ENCODE measurements at places on chromosomes 11 and 22.

- H3K4me3 ChIP-seq: no peak overlapping the region
- H3K27ac ChIP-seq: no peak overlapping the region
- H3K4me1 ChIP-seq: no peaks in the 10 kb centered on the region
- no peaks in the 10 kb centered on the region for H3K27me3 ChIP-seq
- H3K36me3 ChIP-seq: no peaks in the 10 kb centered on the region
These were observed 84.0 kb downstream of the THAP12 start for GRCh38 chr11:76296731-76297542.

DNA sequence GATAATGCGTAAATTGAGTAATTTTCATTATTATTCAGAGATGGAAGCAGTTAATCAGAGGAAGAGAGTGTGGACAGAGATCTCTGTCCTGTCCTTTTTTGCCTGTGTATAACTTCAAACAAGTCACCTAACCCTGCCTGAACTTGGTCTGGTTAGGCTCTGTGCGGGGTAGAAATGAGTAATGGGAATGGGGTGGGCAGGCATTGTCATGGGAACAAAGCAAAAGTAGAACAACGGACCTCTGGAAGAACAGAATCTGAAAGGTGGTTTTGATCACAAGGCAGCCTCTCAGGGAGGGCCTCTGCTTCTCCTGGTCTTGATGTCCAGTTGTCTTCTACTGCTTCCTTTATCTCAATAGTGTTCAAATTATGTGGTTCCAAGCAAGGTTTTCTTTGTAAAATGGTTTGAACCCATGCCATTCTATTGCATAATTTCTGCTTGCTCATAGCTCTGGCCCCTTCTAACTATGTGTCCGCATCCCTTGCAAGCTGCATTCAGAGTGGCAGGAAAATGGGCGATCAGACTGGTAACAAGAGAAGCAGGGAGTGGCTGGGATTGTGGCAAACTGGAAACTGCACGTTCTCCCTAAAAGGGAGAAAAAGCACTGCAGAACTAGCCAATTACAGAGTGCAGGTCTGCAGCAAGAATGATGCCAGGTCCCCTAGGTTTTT, 76.1 kb downstream of the PRR5L start:
- H3K27ac ChIP-seq: no peak overlapping the region
- peaks cover 46% of the 10 kb centered on the region for H3K4me1 ChIP-seq
- H3K4me3 ChIP-seq: no peak overlapping the region

GRCh38 chr11:16402654-16403447, 46.5 kb upstream of the SOX6 start:
- H3K27ac ChIP-seq: no peak overlapping the region
- no peak for DNase-seq
- H3K36me3 ChIP-seq: no peaks in the 10 kb centered on the region
- H3K4me3 ChIP-seq: no peak overlapping the region
- no peaks in the 10 kb centered on the region for H3K27me3 ChIP-seq

DNA sequence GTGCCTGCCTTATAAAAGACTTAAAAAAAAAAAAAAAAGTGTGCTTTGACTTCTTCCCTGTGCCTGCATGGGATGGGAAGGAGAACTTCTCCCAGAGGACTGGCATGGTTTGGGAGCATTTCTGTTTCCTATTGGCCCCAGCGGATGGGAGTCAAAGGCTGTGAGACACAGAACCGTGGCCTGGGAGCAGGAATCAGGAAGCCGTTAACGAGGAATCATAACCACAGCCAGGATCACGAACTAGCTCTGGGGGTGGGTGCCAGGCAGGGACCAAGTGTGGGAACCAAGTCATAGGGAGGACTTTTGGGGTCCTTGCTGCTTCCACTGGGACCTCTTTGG, 526 bp downstream of the C1QTNF6 start:
- no peaks in the 10 kb centered on the region for H3K36me3 ChIP-seq
- no peaks in the 10 kb centered on the region for H3K27me3 ChIP-seq
- no peak overlapping the region for H3K27ac ChIP-seq
- no peak overlapping the region for H3K4me3 ChIP-seq
- DNase-seq: no peak

- no peaks in the 10 kb centered on the region for H3K4me1 ChIP-seq
- no peak overlapping the region for H3K4me3 ChIP-seq
- DNase-seq: no peak
- H3K36me3 ChIP-seq: no peaks in the 10 kb centered on the region
- H3K27me3 ChIP-seq: no peaks in the 10 kb centered on the region
These were observed 231.9 kb upstream of the ISX start for GRCh38 chr22:34834059-34834458.

DNA sequence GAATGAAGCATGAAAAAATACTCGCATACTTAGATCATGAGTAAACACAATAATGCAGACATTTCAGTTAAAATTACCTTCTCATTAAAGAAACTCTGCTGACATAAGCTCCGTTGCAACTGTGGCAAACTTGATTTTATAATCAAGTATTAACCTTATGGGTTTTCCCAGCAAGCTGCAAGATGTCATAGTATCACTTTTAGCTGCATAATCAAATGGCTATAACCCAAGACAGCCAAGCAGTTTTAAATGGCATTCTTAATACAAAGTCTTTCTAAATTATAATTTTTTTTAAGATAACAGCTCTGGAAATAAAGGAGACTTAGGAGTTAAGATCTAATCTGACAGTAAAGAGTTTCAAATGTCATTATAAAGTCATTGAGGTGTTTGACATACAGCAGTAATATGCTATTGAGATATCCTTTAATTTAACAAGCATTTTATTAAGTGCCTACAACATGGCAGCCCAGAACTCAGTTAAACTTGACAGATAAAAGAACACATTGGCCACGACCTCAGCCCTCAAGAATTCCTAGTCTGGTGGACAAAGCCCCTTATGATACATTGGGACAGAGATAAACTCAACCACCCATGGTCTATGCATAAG, 163.1 kb upstream of the FAT3 start:
- H3K4me1 ChIP-seq: no peaks in the 10 kb centered on the region
- no peak for DNase-seq
- H3K27ac ChIP-seq: no peak overlapping the region
- no peak overlapping the region for H3K4me3 ChIP-seq

DNA sequence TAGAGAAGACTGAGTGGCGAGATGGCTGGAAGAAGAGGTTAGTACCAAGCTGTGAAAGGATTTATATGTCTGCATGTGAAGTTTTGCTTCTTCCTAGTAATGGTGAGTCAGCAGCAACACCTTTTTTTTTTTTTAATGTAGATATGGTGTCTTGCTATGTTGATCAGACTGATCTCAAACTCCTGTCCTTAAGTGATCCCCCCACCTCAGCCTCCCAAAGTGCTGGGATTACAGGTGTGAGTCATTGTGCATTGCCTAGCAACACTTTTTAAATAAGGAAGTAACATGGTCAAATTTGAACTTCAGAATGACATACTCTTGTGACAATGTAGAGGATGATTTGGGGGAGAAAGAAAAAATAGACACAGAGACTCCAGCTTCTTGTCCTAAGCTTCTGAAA, 6.5 kb upstream of the CSTPP1 start:
- peak; percentile 96 for DNase-seq
- H3K27ac ChIP-seq: peak overlapping the region; percentile 64
- no peaks in the 10 kb centered on the region for H3K4me1 ChIP-seq
- H3K36me3 ChIP-seq: no peaks in the 10 kb centered on the region

- no peaks in the 10 kb centered on the region for H3K36me3 ChIP-seq
- no peak for DNase-seq
- H3K4me3 ChIP-seq: no peak overlapping the region
- no peaks in the 10 kb centered on the region for H3K4me1 ChIP-seq
- no peaks in the 10 kb centered on the region for H3K27me3 ChIP-seq
These were observed 34.3 kb downstream of the TREH start for GRCh38 chr11:118645066-118645715.

GRCh38 chr22:24474649-24475255, 20.4 kb upstream of the UPB1 start:
- no peaks in the 10 kb centered on the region for H3K27me3 ChIP-seq
- no peak for DNase-seq
- no peak overlapping the region for H3K27ac ChIP-seq
- no peak overlapping the region for H3K4me3 ChIP-seq
- H3K36me3 ChIP-seq: no peaks in the 10 kb centered on the region

DNA sequence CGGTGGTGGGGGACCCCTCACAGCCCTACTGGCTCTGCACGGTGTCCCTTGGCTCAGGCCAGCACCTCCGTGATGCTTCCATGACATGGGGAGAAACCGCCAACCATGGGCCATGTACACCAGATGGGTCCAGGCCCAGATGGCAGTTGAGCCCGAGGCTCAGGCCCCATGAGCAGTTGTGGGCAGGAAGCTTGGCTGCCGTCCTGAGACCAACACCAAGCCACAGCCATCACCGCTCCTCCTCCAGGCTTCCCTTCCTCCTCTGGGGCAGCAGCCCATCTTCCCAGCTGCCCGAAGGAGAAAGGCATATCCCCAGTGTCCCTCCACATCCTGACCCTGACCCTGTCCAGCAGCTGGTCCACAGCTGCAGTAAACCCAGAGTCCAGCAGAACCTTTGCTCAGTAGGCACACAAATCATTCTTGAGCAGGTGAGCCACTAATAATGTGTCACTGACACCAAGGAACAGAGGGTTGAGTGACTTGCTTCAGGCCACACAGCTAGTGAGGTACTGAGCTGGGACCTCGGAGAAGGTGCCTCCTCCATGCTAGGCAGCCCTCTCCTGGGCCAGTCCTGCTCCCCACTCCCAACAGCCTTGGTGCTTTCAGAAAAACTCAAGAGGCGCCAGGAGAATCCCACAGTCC, 204.9 kb downstream of the CTTN start:
- H3K36me3 ChIP-seq: no peaks in the 10 kb centered on the region
- H3K4me3 ChIP-seq: no peak overlapping the region
- DNase-seq: no peak
- H3K27me3 ChIP-seq: no peaks in the 10 kb centered on the region

DNA sequence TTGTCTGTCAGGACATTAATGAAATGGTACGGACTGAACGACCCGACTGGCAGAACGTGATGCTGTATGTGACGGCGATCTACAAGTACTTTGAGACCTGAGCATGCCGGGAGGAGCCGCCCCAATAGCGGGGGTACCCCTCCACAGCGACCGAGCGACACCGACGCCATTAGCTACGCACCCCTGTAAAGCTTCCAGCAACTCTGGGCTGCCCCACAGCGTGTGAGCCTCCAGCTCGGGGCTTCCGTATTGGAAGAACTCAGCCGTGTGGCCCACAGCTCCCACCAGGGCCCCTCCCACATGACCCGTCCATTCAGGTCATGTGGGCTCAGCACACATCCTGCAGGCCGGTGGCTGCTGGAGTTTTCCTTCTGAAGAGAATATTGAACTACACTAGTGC, 12.9 kb upstream of the ADORA2A start:
- no peak overlapping the region for H3K27ac ChIP-seq
- H3K4me3 ChIP-seq: no peak overlapping the region
- H3K27me3 ChIP-seq: no peaks in the 10 kb centered on the region
- DNase-seq: no peak
- peaks cover 56% of the 10 kb centered on the region for H3K36me3 ChIP-seq

GRCh38 chr11:64624883-64625481, 34.0 kb downstream of the SLC22A12 start:
- no peaks in the 10 kb centered on the region for H3K36me3 ChIP-seq
- peak; percentile 88 for DNase-seq
- H3K4me1 ChIP-seq: peaks cover 55% of the 10 kb centered on the region

DNA sequence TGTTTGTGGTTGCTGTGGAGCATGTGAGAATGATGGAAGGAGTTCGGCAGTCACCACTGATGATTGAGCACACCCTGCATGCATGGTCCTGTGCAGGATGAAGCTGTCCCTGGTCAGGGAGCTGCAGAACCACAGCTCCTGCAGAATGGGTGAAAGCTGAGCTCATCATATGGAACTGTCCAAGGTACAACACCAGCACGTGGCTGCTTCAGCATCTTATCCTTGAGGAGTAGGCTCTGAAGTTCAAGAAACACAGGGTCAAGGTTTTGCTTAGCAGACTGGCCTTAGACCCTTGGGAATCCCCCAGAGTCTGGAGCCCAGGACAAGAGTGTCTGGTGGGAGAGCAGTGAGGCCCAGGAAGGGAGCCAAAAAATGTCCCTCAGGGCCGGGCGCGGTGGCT, 182.4 kb upstream of the LARGE1 start:
- DNase-seq: no peak
- no peak overlapping the region for H3K4me3 ChIP-seq
- no peaks in the 10 kb centered on the region for H3K27me3 ChIP-seq
- no peaks in the 10 kb centered on the region for H3K36me3 ChIP-seq
- no peak overlapping the region for H3K27ac ChIP-seq

- no peak for DNase-seq
- no peaks in the 10 kb centered on the region for H3K27me3 ChIP-seq
- H3K27ac ChIP-seq: no peak overlapping the region
- H3K4me3 ChIP-seq: no peak overlapping the region
These were observed 33.4 kb downstream of the PGR start for GRCh38 chr11:101096036-101096704.

DNA sequence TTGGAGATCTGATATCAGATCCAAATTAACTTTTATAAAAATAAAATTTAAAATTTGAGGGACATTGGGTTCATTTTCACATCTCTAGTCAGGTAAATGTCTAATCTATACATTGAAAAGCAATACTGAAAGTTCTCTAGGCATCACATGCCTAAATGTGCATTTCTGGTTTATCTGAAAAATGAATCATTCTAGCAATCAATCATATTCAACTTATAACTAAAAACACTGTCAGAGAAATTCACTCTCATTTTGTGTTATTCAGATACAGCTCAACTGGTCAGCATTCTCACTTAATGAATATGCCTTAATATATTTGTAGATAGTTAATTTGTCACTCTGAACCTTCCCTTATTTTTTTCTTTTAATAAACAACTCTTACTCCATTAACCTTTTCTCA, 243.2 kb downstream of the CASP12 start:
- no peak overlapping the region for H3K4me3 ChIP-seq
- H3K36me3 ChIP-seq: no peaks in the 10 kb centered on the region
- DNase-seq: no peak

GRCh38 chr11:130761560-130762220, 154.6 kb downstream of the SNX19 start:
- no peaks in the 10 kb centered on the region for H3K36me3 ChIP-seq
- no peak overlapping the region for H3K27ac ChIP-seq
- DNase-seq: no peak
- H3K27me3 ChIP-seq: no peaks in the 10 kb centered on the region
- no peak overlapping the region for H3K4me3 ChIP-seq

- DNase-seq: no peak
- no peak overlapping the region for H3K27ac ChIP-seq
- peaks cover 6% of the 10 kb centered on the region for H3K4me1 ChIP-seq
These were observed 9.1 kb upstream of the RANBP1 start for GRCh38 chr22:20106849-20107237.

Data from common myeloid progenitor, CD34-positive (primary cell).